ENCODE measurements at places on chromosomes 7 and 10.

- DNase-seq: no peak
Measured at GRCh38 chr10:68092512-68092911, 16.8 kb upstream of the MYPN start.

- no peak for DNase-seq
Measured at GRCh38 chr10:77120012-77120411, 517.6 kb downstream of the KCNMA1 start.

DNA sequence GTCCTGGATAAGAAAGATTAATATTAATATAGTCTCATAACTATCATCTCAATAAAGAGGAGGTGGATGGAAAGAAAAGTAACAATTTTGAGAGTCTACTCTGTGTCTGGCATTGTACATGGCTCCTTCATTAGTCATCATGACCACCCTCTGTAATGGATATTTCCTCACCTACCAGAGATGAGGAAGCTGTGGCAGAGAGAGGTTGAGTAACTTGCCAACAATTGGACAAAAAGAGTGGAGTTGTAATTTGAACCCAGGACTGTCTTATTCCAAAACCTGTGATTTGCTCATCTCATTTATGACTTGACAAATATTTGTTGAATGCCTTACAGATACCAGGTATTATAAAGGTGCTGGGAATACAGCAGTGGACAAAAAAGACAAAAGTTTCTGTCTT lies 2.1 kb upstream of the IDE start:
- DNase-seq: no peak

DNA sequence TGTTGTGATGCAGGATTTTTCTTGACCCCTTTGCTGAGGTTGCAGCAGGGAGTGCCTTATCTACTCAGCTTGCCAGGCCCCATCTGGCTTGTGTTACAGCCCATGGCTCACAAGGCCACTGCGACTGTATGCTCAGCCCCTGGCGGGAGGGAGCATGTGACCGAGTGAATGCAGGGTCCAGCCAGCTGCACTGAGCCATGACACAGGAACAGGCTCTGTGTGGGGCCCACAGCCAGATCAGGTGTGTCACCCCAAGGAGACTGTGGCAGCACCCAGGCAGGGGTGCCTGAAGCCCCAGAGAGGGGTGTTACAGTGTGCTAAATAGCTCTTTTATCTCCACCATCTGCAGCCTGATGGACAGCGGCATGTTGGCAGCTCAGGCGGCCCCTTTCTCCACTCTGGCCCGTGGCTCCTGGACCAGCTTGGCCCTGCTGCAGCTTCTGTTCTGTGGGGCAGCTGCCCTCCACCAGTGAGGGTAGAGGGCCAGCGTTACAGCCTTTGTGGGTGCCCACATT lies 2.6 kb upstream of the PCBD1 start:
- no peak for DNase-seq

GRCh38 chr7:90007001-90007654 lies 147.1 kb upstream of the STEAP1 start:
- DNase-seq: peak; percentile 54

All from MG63 (cell line).